ENCODE measurements at places on chromosomes 16 and 17.

- H3K4me1 ChIP-seq = no peaks in the 10 kb centered on the region
- H3K27me3 ChIP-seq = no peaks in the 10 kb centered on the region
- H3K36me3 ChIP-seq = no peaks in the 10 kb centered on the region
- DNase-seq = peak; percentile 16
- H3K27ac ChIP-seq = no peak overlapping the region
Measured at GRCh38 chr16:89670496-89671431, 13.1 kb downstream of the SPATA33 start.

DNA sequence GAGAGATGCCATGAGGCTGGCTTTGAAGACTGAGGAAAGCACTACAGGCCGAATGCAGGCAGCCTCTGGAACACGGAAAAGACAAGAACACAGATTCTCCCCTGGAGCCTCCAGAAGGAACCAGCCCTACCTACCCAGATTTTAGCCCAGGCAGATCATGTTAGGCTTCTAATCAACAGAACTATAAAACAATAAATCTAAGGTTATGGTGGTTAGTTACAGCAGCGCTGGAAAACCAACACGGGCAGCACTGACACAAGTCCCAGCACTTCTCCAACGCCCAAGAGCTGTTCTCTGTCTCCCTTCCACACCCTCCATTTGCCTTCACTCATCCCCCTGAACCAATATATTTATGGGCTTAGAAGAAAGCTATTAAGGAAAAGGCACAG lies 7.5 kb downstream of the ANKRD11 start:
- H3K4me1 ChIP-seq = peaks cover under 1% of the 10 kb centered on the region
- H3K36me3 ChIP-seq = no peaks in the 10 kb centered on the region
- H3K27me3 ChIP-seq = no peaks in the 10 kb centered on the region
- no peak overlapping the region for H3K4me3 ChIP-seq

DNA sequence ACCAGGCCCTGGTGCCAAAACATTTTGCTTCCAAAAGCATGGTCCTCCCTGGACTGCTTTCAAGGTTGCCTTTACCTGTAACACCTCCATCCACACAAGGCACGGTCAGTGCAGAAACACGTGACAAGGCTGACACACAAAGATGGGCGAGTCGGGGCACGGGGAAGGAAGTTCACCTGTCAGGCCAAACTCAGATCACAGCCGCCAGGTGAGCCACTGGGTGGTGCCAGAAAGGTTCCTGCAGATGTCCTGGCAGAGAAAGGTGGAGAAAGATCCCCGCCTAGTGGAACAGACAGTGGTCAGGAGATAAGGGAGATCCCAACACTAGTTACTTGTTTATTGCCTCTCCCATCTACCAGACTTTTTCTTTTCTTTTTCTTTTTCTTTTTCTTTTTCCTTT lies 155.3 kb downstream of the AIPL1 start:
- peak; percentile 28 for DNase-seq
- H3K27ac ChIP-seq = no peak overlapping the region

GRCh38 chr16:54059319-54059718 lies 227.3 kb downstream of the IRX3 start:
- no peak overlapping the region for H3K4me3 ChIP-seq
- no peak overlapping the region for H3K27ac ChIP-seq
- no peak for DNase-seq
- H3K36me3 ChIP-seq = no peaks in the 10 kb centered on the region

- DNase-seq = no peak
- H3K4me3 ChIP-seq = no peak overlapping the region
- no peaks in the 10 kb centered on the region for H3K27me3 ChIP-seq
Measured at GRCh38 chr17:34874478-34874877, 86.8 kb downstream of the CCT6B start.

DNA sequence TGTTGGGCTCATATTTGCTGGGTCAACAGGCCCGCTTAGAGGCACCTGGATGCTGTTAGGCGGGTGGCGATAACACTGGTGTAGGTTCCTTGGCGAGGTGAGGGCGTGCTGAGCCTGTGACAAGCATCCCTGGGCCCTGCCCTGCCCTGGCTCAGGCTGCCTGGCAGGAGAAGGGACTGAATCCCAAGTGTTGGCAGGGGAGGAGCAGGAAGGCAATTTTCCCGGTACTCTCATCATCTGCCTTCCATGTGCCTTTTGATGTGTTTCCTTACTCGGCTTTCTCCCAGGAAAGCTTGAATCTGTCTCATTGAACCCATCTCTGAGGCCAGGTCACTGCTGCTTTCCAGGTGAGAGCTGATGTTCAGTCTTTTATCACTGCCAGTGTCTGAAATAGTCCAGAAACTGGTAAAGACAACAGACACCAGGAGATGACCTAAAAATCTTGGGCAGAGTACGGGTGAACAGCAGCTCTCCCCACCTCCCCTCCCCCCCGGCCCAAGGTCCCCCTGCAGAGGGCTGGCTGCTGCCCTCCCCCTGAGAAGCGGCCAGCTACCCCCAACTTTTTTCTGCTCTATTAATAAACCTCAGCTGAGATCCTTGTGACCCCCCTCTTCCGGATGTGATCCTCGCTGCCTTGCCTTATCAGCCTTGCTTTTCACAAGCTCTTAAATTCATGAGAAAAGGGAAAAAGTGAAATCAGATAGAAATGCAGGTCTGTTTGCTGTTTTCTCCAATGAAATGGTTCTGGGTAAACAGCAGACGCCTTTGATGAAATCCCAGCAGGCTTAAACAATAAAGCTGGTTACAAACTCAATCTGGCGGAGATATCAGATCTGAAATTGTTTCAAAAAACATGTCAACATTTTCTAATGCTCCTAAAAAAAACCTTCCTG lies 29.0 kb downstream of the RTN4RL1 start:
- no peak for DNase-seq
- no peak overlapping the region for H3K27ac ChIP-seq
- peaks cover 4% of the 10 kb centered on the region for H3K4me1 ChIP-seq
- no peaks in the 10 kb centered on the region for H3K36me3 ChIP-seq
- no peak overlapping the region for H3K4me3 ChIP-seq
- peaks cover 20% of the 10 kb centered on the region for H3K27me3 ChIP-seq
